COLO829 (cell line): ENCODE measurements at places on chromosomes 2 and 18.

DNA sequence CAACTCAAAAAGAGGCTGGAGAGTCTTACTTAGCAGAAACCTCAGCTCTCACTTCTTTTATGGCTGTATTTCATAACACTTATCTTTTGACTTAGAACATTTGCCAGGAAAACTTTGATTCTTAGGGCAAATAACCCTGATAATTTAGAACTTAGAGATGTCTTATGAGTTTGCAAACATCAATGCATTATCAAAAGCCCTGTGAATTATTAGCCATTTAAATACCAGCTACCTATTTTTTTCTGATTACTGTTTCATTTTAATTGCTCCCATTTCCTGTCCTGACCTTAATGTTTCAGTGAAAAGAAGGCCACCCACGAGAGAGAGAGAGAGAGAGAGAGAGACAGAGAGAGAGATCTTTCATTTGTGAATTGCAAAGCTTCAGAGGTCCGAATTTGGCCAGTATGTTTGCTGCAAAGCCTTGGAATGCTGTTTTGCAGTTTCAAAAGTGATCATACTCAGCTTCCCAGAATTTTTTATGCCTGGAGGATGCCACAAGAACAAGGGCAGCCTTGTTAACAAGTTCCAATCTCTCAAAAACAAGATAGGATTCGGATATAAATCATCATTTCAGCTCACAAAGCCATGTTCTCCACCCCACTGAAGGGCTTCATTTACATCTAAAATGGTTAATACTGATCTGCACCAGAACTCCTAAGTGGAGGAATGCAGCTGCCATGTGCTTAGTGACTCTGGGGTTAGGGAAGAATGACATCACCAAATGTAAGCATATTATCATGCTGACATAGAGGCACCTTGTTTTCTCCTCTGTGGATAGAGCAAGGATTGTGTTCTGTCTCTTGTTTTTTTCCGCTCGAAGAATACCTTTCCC, 478.2 kb downstream of the ARHGAP15 start:
- peak; percentile 86 for DNase-seq

GRCh38 chr2:152405206-152406118, 70.5 kb downstream of the FMNL2 start:
- DNase-seq: no peak

- DNase-seq: no peak
Observed at GRCh38 chr18:53411511-53411910, 813.0 kb downstream of the MBD2 start.

- DNase-seq: no peak
Observed at GRCh38 chr2:15142069-15142689, 419.0 kb downstream of the NBAS start.

GRCh38 chr2:241399941-241400922, 44.1 kb downstream of the FARP2 start:
- DNase-seq: no peak
